ENCODE measurements at places on chromosomes 5 and 9.

DNA sequence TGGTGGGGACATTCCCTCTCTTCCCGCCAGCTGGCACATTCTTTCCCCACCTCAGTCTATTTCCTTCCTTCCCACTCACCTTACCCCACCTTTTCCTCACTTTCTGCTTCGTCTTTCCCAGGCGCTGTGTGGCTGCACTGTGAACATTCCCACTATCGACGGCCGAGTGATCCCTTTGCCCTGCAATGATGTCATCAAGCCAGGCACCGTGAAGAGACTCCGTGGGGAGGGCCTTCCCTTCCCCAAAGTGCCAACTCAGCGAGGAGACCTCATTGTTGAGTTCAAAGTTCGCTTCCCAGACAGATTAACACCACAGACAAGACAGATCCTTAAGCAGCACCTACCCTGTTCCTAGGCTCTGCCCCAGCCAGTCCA lies 7.3 kb downstream of the DNAJB5 start:
- no peak for DNase-seq

GRCh38 chr5:170273968-170274710 lies 23.4 kb downstream of the LCP2 start:
- DNase-seq: no peak

GRCh38 chr5:71953866-71954265 lies 153.4 kb upstream of the MAP1B start:
- no peak for DNase-seq

DNA sequence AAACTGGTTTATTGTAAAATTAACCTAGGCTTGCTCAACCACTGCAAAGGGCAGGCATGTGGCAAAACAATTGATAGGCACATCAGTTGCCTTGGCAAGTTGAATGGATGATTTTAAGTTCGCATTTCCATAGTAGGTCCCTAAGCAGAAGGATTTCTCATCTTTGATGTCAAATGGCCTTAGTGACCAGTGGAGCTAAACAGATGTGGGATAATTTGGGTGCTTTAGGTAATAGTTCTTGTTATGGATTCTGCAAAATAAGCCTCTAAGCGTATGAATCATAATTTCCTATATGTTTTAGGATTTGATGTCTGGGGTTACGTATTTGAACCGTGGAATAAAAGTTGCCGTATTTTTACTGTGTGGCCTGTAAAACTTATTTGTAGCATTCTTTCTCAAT lies 182.4 kb downstream of the CD180 start:
- DNase-seq: no peak

DNA sequence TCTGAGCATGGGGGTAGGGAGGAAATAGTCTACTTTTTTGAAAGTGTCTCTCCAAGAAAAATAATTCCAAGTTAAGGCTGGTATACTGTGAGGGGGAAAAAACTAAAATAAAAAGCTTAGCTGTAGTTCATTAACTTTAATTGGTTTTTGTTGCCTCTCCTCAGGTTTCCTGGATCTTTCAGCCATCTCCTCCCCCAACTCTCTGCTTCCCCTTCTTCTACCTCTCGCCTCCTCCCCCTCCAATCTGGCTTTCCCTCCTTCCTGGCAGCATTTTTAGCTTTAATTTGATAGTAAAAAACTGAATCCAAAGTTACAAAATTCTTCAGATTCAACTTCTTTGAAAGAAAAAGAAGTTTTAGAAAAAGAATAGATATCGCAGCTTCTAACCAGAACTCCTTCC lies 462.6 kb downstream of the CETN3 start:
- DNase-seq: no peak

DNA sequence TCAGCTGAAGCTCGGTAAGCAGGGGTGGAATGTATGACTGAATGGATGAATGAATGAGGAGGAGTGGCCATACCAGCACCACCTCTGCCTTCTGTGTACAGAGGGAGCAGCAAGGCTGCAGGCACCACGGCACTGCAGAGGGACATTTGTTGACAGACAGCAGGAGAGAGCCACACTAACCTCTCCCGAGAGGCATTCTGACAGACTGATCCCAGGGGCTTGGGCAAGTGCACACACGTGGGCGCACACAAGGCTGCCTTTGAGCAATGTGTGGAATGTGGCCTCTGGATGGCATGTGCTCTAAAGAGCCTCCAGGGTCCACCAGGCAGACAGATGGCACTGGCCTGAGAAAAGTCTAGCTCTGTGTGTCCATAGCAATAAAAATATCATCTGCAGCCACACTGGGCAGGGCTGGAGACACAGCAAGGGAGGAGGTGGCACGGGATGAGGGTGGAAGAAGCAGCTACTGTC lies 111.8 kb downstream of the ACTL7B start:
- no peak for DNase-seq

DNA sequence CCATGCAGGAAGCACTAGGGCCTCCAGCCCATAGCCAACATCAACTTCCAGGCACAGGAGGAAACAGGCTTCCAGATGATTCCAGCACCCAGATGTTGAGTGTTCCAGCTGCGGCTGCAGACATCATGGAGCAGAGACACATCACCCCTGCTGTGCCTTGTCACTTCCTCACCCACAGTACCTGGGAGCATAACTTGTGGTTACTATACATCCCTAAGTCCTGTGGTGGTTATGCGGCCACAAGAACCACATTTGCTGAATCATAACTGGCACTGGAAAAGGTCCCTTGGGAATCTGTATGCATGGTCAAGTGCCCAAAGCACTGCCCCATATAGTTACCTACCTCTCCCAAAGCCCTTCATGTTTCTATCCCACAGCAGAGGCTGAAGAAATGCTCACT lies 56.6 kb downstream of the WHRN start:
- no peak for DNase-seq

DNA sequence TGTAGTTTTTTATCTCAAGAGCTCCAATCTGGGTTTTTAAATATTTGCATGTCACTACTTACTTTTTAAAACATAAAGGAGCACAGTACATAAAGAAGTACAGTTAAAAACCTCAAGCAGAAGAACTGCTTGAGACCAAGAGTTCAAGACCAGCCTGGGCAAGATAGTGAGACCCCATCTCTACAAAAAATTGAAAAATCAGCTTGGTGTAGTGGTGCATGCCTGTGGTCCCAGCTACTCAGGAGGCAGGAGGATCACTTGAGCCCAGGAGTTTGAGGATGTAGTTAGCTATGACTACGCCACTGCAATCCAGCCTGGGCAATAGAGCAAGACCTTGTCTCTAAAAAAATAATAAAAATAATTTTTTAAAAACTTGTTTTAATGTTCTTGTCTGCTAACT lies 972.7 kb upstream of the DMAC1 start:
- no peak for DNase-seq

- DNase-seq: no peak
Measured at GRCh38 chr5:55991768-55992486, 2.8 kb downstream of the IL6ST start.

GRCh38 chr5:9707732-9708462 lies 77.7 kb upstream of the TAS2R1 start:
- no peak for DNase-seq

DNA sequence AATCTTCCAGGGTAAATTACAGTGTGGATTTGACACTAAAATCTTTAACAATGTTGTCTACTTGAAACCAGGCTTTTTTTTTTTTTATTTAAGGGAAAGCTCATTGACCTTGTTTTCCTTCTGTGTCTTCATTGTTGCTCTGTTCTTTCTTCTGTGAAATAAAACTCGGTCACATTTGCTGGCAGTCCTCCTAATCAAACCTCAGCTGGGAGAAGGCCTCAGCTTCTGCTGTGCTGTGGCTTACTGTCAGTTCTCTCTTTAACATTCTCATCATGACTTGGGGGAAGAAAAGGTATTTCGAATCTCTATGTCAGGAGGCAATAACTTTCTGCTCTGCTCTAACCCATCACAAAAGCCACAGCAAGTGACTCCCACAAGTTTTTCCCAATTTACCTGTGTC lies 268.9 kb downstream of the ZNF608 start:
- no peak for DNase-seq

GRCh38 chr9:20040991-20041696 lies 252.3 kb upstream of the SLC24A2 start:
- DNase-seq: no peak

DNA sequence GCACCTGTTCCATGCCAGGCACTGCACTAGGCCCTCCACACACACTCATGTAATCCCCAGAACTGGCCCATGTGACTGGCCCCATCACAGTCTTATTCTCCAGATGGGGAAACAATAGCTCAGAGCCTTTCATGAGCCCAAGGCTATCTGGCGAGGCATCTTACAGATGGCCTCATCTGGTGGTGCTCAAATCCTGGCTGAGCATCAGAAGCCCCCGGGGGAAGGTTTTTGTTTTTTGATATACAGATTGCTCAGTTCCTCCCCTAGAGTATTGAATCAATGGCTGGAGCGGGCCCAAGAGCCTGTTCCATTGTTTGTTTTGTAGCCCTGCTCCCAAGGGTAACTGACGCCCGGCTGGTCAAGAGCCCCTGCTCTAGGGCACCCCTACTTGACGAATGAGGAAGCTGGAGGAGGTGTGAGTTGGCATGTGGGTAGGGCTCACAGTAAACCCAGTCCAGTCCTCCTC lies 145.3 kb upstream of the RAPGEF1 start:
- no peak for DNase-seq

GRCh38 chr9:101626295-101626694 lies 31.5 kb upstream of the PPP3R2 start:
- no peak for DNase-seq

DNA sequence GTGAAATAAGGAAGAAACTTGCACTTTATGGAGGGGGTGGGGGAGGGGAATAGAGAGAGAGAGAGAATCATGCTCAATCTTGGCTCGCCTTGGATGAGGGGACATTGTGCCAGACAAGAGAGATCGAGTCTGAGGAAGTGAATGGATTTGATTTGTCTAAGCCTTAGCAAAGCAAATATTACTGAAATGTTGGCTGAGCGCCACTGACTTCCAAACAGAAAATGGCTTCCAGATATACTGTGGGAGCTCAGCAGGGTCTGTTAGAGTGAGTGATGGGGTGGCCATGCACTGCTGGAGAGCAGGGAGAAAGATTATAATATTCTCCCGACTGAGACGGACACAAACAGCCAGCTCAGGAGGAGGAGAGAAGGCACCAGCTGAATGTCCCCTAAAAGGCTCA lies 34.5 kb downstream of the BRINP1 start:
- no peak for DNase-seq

DNA sequence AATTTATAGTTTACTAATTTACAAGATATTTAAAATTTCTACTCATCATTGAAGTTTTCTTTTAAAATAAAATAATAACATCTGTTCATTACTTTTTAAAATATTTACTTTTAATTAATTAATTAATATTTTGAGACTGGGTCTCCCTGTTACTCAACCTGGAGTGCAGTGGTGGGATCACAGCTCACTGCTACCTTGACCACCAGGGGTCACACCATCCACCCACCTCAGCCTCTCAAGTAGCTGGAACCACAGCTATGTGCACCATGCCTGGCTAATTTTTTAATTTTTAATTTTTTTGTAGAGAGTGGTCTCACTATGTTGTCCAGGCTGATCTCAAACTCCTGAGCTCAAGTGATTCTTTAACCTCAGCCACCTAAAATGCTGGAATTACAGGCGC lies 1013.6 kb downstream of the CDH9 start:
- no peak for DNase-seq

DNA sequence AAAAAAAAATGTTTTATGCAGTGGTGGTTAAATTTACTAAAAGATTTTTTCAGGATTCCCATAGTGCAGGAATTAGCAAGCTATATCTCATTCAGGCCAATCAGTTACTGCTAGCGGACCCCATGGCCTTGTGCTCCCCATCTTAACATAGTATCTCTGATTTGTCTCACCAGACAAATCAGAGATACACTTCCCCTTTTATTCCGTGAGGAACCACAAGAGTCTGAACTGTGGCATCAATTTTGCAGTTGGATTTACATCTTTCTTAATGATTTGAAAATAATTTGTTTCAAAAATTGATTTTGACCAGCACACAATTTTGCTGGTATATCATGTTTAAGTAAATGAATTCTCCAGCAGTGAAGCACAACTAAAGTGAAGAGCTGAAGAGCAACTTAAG lies 17.9 kb downstream of the ITGA1 start:
- DNase-seq: no peak

GRCh38 chr5:115589043-115589442 lies 13.2 kb downstream of the TICAM2 start:
- DNase-seq: no peak

GRCh38 chr9:113511856-113512761 lies 48.6 kb downstream of the RGS3 start:
- peak; percentile 82 for DNase-seq

GRCh38 chr5:150112201-150113046 lies 26.1 kb upstream of the CSF1R start:
- DNase-seq: peak; percentile 3

GRCh38 chr5:65742565-65743231 lies 20.7 kb downstream of the NLN start:
- DNase-seq: peak; percentile 52

DNA sequence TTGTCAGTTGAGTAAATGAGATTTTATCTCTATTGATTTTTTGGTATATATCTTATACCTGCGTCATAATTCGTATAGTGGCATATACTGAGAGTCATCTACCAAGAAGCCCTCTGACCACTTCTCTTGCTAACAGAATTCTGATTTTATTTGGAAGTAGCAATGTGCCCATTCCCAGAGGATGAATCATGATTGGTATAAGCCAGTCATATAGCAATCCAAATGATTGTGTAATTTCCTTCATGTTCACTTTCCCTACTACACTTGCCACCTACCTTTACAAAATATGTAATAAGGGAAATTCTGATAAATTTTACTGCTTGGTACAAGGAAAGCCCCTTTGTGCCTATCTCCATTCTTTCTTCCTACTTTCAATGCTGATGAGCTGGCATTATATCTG lies 16.1 kb upstream of the ZNF462 start:
- DNase-seq: no peak

DNA sequence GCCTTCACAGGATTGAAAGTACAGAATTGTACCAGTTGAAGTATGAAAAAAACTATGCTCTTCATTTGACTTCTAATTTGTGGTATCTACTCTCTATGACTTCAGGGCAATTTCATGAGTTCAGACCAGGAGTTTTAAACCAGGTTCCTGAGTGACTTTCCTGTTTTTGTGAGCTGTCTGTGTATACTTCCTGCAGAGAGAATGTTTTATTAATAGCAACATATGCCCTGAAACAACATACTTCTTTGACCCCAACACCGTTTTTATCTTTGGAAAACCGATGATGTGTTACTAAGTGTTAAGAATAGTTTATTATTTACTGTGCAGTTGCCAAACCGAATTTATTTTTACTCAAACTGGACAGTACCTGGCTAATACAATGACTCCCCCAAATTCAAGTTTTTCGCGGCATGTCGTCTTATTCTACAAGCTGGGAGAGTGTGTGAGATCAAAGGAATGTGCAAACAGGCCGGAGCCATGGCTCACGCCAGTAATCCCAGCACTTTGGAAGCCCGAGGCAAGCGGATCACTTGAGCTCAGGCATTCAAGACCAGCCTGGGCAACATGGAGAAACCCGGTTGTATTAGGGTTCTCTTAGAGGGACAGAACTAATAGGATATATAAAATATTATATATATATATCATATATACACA lies 58.7 kb upstream of the ERBIN start:
- no peak for DNase-seq

- no peak for DNase-seq
Measured at GRCh38 chr5:82807021-82807420, 270.2 kb downstream of the TMEM167A start.

GRCh38 chr5:59487772-59488729 lies 405.5 kb downstream of the PDE4D start:
- DNase-seq: no peak

- DNase-seq: no peak
Measured at GRCh38 chr5:174690271-174690670, 34.1 kb upstream of the MSX2 start.
